ENCODE measurements at places on chromosomes 3 and 15.

DNA sequence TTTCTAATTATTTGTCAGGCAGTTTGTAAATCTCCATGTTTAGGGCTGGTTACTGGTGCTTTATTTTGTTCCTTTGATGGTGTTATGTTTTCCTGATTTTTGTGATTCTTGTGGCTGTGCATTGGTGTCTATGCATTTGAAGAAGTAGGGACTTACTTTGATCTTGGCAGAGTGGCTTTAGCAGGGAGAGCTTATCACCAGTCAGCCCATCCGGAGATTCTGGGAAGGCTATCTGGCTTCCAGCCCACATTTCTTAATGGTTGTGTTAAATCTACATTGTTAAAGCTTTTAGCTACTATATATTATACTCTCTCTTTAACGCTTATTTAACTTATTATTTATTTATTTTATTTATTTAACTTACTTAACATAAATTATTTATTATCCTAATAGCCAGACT lies 35.1 kb downstream of the FBXL2 start:
- DNase-seq: no peak

DNA sequence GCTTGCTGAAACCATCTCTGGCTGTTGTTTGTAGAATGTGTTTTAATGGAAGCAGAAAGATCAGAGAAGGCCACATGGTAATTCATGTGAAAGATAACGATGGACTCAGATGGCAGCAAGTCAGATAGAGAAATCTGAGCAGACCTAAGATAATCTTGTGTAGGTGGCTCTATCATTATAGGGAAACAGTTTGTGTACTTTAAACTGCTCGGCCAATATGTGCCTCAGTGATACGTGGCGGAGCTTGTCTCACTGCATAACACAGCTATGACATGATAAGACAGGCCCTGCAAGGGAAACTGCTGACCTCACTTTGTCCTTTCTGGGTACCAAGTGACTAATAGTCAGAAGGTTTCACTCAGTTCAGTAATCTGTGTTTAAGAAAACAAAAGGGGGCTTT lies 51.0 kb downstream of the MME start:
- peak; percentile 40 for DNase-seq

DNA sequence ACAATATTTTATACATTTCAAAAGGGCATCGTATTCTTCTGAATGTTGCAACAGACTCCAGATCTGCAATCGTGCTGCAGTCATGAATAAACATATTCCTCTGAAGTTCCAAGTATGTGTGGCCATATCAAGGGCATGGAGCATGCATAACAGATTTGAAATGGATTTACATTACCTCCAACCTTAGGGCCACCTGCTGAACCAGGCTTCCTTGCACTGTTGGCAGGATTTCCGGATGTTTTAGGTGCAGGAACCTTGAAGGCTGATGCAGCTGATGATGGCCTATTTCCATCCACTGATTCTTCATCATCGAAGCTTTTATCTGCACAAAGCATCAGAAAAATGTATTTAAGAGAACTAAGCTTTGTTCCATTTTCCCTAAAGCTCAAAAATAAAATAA lies 73.5 kb downstream of the CLASP2 start:
- DNase-seq: no peak

GRCh38 chr3:100981164-100981911 lies 11.9 kb downstream of the ABI3BP start:
- no peak for DNase-seq

DNA sequence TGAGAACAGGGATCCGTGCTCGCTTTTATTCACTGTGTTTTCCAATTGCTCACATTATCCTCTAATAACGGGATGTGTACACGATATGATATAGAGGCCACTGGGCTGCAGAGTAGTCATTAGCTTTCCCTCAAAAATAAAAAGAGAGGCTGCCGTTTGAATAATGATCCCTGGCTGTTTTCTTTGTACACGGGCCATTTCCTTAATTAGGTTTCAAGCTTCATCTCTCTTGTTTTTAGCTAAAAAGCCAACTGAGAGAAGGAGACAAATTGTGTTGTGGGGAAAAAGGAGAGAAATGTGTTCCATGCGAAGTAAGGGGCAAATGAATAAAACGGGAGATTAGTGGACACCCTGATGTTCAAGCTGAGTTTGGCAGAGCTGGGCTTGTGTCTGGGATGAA lies 174.2 kb downstream of the CACNA2D3 start:
- no peak for DNase-seq

DNA sequence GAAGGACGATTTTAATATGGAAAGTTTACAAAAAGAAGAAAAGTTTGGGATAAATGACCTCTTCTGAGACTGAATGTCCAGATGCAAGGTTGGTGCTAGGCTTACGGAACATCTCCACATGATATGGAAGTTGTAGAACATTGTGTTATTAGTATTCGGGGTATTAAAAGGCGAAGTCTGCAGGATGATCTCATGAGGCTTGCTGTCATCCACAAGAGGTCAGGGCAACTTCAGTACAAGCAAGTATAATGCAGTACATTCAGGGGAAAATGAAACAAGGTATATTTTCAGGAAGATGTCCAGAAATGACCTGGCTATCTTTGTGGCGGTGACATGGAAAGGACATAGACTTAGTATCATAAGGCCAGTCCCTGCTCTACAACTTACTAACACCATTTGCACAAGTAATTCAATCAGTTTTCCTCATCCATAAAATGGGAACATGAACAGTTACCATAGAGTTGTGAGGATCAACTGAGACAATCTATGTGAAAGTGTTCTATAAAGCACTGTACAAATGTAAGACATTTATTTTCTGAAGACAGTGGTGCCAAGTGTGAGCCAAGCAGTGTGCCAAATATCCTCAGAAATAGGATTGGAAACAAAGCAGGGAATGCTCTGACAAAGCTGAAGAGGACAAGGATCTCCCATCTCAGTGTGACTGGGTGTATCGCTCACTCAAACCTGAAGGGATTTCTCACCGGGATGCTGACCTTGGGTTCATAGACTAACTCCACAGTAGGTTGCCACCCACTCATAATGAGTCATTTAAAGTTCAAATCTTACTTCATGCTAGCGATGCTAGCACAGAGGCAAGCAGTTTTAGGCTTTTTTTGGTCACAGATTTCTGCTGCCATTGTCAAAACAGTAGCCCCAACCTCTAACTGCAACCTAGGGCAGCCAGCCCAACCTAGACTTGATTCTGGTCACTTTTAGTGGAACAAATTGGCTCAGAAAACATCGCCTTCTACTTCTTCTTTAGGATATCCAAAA lies 118.3 kb downstream of the TIGIT start:
- peak; percentile 87 for DNase-seq

GRCh38 chr3:126261037-126261436 lies 80.7 kb upstream of the ALDH1L1 start:
- DNase-seq: peak; percentile 56

DNA sequence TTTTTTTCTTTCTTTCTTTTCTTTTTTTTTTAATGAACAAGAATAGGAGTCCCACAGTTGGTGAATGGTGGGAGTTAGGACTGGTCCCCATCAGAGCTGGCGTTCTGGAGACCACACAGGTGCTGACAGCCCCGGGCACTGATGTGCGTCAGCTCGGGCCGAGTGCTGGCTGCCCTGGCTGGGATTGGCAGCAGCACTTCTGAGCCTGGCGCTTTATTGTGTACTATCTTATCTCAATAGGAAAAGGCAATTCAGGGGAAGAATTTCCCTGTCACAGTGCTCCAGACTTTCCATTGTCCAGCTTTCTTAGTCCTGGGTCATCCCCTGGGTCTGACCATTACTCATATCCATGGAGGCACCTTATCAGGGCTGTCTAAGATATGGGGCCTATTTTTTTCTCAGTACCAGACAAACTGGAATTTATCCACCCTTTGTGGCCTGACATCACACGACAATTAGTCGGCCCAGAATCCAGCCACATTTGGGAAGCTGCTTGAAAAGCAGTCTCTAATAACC lies 54.1 kb downstream of the TMEM44 start:
- peak; percentile 17 for DNase-seq

DNA sequence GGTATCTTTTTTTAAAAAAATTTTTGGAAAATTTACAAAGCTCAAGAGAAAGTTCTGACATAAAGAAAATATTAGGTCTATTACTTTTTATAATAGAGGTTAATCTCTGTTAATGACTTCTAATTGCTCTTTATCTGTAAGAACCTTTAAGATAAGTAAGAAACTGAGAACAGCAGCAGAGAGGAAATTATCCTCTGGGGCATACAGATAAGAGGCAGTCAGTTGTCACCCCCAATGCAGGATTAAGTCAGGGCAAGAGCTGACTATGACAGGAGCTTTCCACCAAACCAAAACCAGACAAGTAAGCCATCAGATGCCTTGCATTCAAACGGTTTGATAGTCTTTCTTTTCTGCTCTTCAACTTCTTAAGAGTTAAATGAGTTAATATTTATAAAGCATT lies 149.0 kb downstream of the GSK3B start:
- DNase-seq: no peak

DNA sequence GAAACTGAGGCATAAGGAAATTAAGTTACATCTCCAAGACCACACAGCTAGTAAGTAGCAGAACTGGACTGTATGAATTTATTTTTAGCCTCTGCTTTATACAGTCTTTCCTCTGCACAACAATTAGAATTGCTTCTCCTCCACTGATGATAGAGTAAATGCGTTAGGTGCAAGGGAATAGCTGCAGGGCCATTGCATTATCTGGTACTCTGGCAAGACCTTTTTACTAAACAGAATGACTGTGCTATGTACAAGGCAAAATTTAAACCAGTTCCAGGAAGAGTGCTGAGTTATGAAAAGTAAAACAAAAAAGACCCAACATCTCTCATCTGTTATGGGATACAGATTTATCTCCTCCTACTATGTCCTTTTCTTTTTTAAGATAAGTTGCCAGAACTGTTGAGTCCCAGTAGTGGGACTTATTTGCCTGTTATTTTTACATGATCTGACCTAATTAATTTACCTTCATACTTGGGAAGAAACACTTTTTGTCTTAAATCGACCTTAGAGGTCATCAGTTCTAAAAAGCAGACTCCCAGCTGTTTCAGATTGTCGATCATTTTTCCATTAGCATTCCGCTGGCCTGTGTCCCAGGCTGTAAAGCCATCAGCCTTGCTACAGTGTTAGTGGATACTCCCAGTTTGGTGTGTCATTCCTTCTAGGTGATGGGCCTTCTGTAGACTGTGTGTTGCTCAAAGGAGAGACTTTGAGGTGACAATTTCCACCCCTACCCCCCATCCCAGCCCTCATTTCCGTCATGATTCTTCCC lies 147.5 kb upstream of the NUDT16 start:
- no peak for DNase-seq
